ENCODE measurements at places on chromosomes 16 and 17. TPM values are rescaled to one million over a fixed set of nuclear protein-coding genes. Genes with fewer than 3 reads are reported as not detected.

The TMEM100 gene
- not detected for total RNA-seq

The ODF4 gene
- total RNA-seq, result not detected

- DNase-seq, result no peak
Measured at GRCh38 chr17:81514489-81514738, 1.8 kb upstream of the ACTG1 start.

DNA sequence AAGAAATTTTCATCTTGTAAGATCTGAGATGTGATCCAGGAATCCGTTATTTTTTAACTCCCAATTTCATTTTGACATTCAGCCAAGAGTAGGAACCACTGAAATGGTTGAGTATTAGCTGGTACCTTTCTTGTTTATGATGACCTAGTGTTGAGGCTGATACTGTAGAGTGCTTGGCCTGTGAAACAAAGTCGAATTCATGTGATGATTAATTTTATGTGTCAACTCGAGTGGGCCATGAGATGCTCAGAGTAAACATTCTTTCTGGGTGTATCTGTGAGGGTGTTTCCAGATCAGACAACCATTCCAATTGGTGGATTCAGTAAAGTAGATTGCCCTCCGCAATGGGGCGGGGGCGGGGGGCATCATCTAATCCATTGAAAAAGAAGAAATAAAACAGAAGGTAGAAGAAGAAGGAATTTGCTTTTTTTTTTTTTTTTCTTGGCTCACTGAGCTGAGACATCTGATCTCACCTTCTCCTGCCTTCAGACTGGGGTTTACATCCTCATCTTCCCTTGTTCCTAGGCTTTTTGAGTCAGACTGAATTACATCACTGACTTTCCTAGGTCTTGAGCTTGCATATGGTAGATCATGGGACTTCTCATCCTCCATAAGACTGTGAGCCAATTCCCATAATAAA is 264.6 kb upstream of the KCNJ16 start:
- DNase-seq, result no peak

The FBXO39 gene
- total RNA-seq, result not detected

GRCh38 chr17:82871776-82872561 is 32.1 kb upstream of the ZNF750 start:
- no peak for DNase-seq

GRCh38 chr17:2436316-2436905 is 35.6 kb upstream of the MNT start:
- no peak for DNase-seq

- no peak for DNase-seq
Measured at GRCh38 chr17:18107061-18107790, 1.3 kb upstream of the MYO15A start.

The KRT15 gene
- not detected for total RNA-seq

The KRT27 gene
- total RNA-seq, result not detected

DNA sequence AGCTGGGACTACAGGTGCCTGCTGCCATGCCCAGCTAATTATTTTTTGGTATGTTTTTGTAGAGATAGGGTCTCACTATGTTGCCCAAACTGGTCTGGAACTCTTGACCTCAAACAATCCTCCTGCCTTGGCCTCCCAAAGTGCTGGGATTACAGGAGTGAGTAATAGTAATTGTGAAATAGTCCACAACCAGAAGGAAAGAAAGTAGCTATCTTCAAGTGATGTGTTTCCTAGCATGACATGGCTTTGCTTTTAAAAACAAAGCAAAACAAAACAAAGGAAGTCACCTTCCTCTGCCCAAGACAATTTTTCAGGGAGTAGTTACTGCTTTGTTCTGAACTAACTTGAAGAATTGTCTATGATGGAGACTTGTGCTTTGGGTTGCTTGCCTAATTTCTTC is 27.0 kb downstream of the ATP6V0A1 start:
- no peak for DNase-seq

Data from activated naive CD4-positive, alpha-beta T cell treated with anti-CD3 and anti-CD28 coated beads for 36 hours (primary cell).